T-helper 1 cell (primary cell): ENCODE measurements at places on chromosomes 2 and 18.

GRCh38 chr2:211457325-211457724 lies 900.9 kb downstream of the CPS1 start:
- no peak for DNase-seq

GRCh38 chr2:103159018-103159417 lies 397.2 kb downstream of the TMEM182 start:
- DNase-seq, result no peak

- DNase-seq, result no peak
Observed at GRCh38 chr2:3728104-3729054, 25.0 kb downstream of the DCDC2C start.

DNA sequence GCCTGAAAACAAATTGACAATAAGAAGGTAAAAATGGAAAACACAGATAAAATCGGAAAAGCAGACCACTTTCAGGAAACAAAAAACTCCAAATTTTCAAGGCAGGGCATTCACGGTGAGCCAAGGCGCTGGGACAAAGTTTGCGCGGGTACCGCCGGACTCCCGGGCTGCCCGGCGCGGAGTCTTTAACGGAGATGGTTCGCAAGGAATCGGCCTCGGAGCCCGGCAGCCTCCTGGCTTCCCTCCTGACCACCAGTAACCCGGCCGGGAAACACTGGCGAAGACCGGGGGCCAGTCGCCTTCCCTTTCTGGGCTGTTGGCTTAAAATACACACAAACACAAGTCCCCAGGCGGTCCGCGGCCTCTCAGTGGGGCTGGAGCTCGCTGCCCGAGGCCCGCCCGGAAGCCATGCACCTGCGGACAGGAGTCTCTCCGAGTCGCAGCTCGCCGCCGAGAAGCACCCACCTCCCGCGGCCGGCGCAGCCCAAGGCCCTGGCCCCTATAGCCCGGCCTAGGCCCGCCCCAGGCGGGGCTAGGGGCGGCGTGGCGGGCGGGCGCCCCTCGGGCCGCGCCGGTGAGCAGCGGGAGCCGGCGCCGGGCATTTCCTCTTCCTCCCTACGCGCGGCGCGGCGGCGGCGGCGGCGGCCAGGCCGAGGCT lies 622 bp upstream of the KCMF1 start:
- peak; percentile 32 for DNase-seq

DNA sequence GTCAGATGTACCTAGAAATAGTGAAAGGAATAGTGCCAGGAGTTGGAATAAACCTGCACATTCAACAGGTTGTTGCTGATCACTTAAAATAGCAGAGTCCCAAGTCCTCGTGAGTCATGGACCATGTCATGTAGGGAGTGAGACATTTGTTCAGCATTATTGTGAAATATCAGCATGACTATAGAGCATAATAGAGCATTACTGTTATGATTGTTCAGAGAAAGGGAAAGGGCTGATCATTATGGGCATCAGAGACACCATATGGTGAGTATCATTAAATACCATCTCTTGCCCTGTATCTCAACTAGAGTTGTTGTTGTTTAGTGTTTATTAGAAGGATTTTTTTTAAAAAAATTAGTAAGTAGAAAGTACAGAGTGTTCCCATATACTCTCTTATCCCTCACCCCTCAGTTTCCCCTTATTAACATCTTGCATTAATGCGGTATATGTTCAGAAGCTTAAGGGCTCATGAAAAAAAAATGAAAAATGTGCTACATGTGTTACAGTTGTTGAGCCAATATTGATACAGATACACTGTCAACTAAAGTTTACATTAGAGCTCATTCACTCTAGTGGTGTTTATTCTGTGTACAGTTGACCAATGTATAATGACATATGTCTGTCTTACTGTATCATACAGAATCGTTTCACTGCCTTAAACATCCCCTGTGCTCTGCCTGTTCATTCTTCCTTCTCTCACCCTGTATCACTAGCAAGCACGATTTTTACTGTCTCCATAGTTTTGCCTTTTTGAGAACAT lies 5.7 kb downstream of the ELAC1 start:
- DNase-seq, result no peak

GRCh38 chr2:218996937-218997336 lies 3.7 kb upstream of the CRYBA2 start:
- no peak for DNase-seq

DNA sequence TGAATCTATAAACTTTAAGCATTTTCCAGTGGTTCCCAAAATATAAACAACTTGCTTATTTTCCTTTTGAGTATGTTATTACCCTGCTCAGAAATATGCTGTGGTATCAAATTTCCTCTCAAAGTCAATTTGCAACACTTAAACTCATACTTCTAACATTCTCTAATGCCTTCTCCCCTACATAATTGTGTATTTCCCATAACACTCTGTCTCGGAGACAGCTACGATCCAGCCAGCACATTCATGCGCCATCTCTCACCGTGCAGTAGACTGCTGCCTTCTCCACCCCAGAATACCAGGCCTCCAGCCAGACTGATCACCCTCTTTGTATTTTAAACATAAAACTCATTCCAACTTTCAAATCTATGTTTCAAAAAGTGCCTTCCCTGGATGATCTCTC lies 41.8 kb downstream of the TIMM21 start:
- DNase-seq, result no peak

DNA sequence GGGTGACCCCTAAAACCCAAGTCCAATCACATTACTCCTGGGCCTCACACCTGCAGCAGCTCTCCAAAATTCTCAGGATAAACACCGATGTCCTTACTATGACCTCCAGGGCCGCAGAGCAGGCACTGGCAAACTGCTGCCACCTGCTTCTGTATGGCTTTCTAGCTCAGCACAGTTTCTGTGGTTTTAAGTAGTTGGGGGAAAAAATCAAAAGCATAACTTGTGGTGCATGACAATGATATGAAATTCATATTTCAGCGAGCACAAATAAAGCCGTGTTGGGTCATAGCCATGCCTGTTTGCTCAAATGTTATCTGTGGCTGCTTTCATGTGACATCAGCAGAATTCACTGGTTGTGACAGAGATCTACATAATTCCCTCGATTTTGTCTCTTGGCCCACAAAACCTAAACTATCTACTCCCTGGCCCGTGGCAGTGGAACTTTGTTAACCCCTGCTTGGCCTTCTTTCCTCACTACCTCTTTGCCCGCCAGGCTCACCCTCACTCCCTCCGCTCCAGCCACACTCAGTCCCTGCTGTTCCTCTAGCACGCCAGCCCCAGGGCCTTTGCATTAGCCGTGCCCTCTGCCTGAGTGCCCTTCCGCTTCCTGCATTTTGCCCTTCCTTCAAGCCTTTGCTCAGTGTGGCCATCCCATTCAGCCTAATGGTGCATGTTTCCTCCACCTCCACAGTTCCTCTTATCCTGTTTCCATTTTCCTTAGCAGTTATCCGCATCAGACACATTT lies 108.3 kb downstream of the AGAP1 start:
- no peak for DNase-seq
